NCI-H1436 (cell line): ENCODE measurements at places on chromosomes 16 and 17.
A peak's percentile ranks its signal among the peaks of the same experiment; 100 is the strongest.

- no peak for DNase-seq
These were observed 125.5 kb upstream of the KCNJ16 start for GRCh38 chr17:69949496-69949895.

GRCh38 chr17:82419540-82419939, 1.2 kb upstream of the OGFOD3 start:
- DNase-seq = no peak

- DNase-seq = no peak
These were observed 26.9 kb downstream of the RGS9 start for GRCh38 chr17:65163990-65164495.

GRCh38 chr16:55056585-55057401, 126.1 kb downstream of the IRX5 start:
- DNase-seq = peak; percentile 9

GRCh38 chr16:87757841-87758426, 7.9 kb downstream of the KLHDC4 start:
- DNase-seq = no peak

DNA sequence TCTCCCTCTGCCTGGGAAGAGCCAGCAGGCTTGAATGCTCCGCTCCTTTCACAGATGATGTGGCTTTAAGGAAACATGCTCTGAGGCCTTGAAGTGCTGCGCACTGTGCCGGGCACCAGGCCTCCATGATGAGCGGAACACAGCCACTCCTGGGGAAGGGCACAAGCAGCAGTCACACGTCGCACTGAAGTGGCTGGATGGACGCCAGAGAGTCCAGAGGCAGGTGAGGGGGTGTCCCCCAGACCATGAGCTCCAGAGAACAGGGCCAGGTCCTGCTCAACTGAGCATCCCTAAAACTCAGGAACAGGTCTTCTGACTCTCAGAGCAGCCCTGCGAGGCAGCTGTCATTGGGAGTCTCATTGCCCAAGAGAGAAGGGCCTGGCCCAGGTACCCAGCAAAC, 35.6 kb downstream of the PEMT start:
- no peak for DNase-seq

- no peak for DNase-seq
These were observed 90.1 kb downstream of the TMEM132E start for GRCh38 chr17:34669511-34669910.

DNA sequence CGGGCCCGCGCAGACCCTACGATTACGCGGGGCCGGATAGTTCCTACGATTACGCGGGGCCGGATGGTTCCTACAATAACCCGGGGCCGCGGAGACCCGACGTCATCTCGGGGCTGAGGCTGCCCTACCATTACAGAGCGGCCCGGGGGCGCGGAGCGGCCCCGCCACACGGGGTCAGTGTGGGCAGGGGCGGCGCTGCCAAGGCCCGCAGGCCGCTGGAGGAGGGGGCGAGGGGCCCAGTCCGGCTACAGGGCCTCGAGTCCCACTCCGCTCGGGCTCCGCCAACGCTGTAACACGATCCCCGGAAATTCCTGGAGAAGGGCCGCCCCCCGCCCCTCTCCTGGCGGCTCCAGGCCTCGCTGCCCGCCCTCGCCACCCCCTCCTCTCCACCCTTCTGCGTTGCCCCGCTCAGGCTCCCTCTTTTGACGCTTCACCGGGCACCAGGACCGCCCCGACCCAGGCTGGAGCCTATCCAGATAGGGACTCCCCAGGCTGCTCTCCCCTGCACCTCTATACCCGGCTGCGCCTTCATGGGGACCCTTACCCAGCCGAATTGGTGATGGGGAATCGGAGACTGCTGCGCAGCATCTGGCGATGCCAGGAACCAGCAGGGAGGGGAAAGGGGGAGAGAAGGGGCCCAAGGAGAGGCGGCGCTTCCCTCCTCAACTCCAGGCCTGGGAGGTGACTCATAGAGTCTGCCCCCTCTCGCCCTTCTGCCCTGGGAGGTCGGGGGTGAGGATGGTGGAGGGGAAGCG, at the start of gene RAB34:
Gene RAB34, minus strand, starts transcription at position 291 of the 755 bp plus-strand sequence. CDS start 602 bp downstream, outside the sequence.
- DNase-seq = peak; percentile 65

- DNase-seq = no peak
These were observed 126.4 kb upstream of the MAF start for GRCh38 chr16:79726902-79727301.

DNA sequence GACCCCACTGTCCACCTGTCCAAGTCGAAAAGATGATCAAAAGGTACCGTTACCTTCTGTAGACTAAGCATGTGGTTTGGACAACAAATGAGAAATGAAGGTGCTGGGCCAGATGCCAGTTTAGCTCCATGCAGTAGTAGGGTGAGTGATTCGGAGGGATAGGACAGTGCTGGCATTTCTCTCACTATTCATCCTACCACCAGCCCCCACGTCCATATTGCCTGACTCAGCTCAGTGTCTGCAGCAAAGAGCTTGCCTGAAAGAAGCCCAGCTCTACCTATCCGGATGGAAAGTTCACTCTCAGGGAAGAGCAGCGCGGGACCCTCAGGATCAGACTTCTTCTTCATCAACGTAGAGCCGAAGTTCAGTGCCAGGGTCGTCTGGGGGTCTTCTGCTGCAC, 145.0 kb downstream of the SLC39A11 start:
- no peak for DNase-seq

- DNase-seq = peak; percentile 14
These were observed 12.0 kb downstream of the TBC1D24 start for GRCh38 chr16:2486645-2487516.

DNA sequence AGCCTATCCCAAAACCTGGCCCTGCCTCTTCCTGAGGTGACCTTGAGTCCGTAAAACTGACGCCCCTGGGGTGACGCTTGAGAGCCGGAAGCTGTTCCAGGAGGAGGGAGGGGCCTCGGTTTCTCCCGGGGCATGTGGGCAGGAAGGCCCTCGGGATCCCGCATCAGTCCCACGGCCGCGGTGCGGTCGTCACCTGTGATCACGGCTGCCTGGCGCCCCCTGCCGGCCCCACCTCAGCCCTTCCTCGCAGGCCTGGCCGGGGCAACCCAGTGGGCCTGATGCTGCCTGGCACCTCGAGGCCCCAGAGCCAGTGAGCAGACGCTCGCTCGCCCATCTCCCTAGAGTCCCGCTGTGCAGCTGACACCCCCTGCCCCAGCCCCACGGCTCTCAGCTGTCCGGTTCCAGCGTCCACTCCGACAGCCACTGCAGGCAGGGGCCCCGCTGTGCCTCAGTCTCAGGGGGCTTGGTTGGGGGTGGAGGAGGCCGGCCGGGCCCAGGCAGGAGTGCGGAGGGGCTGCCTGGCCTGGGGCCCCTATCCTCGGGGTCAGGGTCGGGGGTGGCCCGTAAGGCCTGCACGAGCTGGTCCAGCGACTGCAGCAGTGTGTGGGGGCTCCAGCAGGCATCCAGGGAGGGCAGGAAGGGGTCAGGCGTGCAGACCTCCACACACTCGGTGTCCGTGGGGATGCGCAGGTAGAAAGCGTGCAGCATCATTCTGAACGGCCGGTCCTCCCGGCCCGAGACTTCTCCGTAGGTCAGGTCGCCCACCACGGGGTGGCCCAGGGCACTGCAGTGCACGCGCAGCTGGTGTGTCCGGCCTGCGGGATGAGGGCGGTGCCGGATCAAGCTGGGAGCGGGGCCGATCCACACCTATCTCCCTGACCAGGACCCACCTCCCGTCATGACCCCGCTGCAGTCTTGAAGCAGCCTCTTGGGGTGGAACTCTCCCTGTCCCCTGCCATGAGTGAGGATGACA, 2.3 kb downstream of the RPUSD1 start:
- peak; percentile 57 for DNase-seq

GRCh38 chr17:17921192-17922069, 50.8 kb downstream of the TOM1L2 start:
- DNase-seq = no peak

DNA sequence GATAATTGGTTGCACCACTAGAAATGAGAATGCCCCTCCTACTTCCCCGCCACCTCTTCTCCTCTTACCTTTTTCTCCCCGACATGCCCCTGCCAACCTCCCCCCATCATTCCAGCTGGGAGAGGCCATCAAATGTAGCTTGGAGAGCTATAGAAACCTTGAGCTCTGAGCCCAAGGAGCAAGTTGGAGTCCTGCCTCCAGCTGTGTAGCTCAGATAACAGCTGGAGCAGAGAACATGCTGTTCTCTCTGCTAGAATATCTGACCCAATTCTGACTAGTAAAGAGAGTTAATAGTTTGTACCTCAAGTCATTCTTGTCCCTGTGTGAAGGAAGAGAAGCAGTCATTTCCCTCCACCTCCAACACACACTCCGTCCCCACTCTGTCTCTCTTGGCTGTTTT, 490.3 kb downstream of the MAF start:
- no peak for DNase-seq

- no peak for DNase-seq
These were observed 128.5 kb downstream of the MRTFB start for GRCh38 chr16:14199624-14200023.

DNA sequence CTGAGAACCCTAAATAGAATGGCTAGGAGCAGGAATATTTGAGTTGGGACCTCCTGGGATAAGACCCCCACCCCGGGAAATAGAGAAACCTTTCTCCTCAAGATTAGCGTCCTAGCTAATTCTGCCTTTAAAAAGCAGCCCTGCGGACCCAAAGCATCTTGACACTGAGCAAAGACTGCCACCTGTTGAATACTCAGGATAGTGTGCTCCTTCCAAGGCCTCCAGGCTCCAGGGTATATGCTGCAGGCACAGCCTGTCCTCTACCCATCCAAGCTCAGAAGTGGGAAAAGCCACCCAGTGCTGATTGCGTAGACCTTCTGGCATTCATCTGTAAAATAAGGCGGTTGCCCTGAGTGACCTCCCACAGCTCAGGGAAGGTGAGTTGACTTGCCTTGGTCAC, 456.2 kb upstream of the DYNLRB2 start:
- DNase-seq = peak; percentile 57

- DNase-seq = no peak
These were observed 9.8 kb downstream of the ASPSCR1 start for GRCh38 chr17:81987161-81987770.

DNA sequence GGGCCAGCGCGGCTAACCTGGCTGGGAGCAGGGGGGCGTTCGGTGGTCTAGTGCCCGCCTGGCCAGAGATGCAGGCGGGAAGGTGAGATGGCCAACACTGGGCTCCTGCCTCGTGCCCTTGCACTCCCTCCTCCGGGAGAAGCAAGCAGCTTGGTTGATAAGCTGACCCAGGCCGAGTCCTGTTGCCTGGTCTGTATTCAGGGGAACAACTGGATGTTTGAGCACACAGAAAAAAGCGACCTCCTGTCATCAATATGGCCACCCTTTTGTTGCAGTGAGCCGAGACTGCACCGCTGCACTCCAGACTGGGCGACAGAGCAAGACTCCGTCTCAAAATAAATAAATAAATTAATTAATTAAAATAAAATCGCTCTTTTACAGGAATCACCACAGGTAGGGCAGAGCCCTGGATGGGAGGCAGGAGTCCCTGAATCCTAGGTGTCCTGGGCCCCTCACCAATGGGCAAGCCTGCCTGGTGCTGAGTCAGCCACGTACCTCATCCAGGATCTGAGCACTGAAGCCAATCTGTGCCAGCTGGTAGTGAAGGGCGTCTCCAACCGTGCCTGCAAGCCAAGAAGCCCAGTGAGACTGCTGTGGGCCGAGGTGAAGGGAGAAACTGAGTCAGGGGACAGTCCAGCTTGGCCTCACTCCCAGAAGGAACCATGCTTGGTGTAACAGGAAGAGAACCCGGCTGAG, 31.8 kb downstream of the HASPIN start:
- no peak for DNase-seq

DNA sequence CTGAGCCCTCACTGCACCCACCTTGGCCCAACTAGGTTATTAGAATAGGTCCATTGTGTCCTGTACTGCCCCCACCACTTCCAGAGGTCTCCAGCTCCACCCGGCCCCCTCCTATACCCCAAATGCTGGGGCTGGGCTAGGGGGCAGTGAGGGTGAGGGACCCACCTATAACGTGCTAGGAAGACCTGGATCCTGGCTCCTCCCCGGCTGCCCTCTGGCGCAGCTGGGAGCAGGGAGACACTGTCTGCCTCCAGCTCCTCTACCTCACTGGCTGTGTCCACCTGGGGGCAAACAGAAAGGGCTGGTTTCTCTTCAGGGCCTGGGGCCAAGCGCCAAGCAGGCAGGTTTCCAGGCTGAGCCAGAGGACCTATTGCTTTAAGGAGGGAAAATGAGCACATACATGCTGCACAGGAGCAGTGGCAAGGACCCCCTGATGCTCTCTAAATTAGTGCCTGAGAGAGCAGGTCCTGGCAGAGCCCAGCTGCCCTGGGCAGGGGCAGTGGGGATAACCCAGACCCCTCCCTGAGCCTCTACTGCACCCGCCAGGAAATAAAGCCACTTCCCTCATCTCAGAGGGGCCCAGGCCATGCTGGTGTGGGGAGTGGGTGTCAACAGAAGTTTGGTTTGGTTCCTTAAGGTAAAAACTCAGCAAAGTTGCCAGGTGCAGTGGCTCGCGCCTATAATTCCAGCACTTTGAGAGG, 12.2 kb downstream of the TSPOAP1 start:
- no peak for DNase-seq

- no peak for DNase-seq
These were observed 13.5 kb upstream of the DBNDD1 start for GRCh38 chr16:90032674-90033331.

DNA sequence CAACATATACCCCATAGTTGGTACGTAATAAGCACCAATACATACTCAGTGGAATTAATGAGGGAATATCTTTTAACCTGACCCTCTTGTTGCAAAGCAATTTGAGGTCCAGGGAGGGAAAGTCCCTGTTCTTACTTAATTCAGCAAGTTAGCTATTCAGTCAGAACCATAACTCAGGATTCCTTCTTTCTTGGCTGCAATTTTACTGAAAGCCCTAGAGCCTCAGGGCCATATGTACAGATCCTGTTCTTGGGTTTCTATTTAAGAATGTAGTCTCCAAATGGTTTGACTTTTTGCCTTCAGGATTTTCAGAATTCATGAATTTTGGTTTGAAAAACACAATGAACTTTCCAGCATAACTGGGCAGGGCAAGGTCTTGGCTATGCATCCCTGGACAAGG, 436.5 kb downstream of the HS3ST4 start:
- no peak for DNase-seq

DNA sequence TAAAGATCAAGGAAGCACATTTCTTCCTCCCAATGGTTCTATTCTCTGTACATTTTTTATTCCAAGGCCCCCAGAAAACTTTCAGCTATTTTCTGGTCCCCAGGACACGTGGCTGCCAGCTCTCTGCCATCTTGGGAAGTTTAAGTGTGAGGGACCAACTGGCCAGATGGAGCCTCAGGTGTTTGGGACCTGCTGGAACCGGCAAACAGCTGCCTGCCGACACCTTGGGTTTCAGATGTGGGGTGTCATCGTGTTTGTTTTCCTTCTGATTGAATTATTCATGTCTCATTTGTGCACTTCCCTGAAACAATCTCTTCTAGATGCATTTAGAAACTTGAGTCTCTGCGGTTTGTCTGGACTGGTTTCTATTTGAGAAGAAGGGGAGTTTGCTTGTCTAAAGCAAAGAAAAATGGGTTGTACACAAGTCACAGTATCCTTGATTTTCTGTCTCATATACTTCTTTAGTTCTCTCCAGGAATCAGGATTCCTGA, 386.5 kb downstream of the SLC39A11 start:
- DNase-seq = no peak

DNA sequence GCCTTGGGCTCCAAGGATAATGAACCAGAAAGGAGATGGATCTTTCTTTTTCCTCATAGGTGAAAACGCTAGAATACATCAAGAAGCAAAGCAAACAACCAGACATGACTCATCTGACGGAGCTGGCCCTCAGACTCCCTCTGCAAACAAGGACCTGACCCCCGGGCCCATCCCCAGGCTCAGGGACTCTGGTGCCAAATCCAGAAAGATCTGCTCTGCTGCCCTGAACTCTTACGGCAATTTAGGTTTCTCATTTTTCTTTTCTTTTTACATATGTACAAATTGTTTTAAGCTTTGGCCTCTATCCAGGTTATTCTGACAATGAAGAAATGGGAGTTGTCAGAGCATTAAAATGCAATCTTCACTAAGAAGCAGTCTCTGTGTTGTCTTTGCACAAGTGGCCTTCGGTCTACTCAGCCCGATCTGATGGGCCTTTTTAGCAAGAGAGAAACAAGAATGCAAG, 17.7 kb downstream of the KNOP1 start:
- no peak for DNase-seq
